ENCODE measurements at places on chromosomes 6 and 20.
A peak's percentile ranks its signal among the peaks of the same experiment; 100 is the strongest.

DNA sequence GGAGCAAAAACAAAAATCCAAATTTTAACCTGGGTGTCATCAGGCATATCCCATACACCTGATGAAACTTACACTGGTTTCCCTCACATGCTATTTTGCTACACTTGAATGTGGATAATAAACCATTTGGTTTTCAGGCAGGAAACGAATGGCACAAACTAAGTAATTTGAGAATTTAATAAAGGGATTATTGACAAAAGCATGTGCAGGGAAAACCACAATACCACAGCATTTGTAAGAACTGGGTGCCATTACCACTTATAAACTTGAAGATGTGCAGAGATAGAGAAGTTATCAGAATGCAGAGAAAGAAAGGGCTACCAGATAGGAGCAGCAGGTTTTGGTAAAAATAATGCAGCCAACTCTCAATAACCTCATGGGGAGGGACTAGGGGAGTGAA is 151.2 kb downstream of the RFX6 start:
- no peak for DNase-seq

GRCh38 chr6:68635412-68635705 is 277 bp downstream of the ADGRB3 start:
- no peak for DNase-seq

- no peak for DNase-seq
Observed at GRCh38 chr20:40397467-40397866, 291.6 kb downstream of the MAFB start.

- no peak for DNase-seq
Observed at GRCh38 chr6:170152989-170153388, 137.9 kb downstream of the DLL1 start.

GRCh38 chr20:3916364-3916763 is 27.2 kb downstream of the PANK2 start:
- DNase-seq, result no peak

- DNase-seq, result no peak
Observed at GRCh38 chr20:59945731-59946130, 5.5 kb downstream of the FAM217B start.

DNA sequence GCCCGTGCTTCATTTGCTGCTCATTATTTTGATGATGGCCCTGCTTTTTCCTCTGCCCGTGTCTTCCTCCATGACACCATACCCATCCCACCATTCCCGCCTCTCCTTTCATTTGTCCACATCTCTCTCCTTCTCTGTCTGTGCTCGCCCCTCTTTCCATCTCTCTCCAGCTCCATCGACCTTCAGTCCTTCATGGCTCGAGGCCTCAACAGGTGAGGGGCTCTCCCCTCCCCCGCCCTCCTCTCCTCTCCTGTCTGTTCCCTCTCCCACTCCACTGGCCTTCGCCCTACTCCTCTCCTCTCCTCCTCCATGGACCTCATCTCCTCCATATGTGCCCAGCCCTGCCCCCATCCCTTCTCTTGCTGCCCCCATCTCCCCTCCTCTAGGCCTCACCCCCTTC is 12.1 kb upstream of the ZBTB9 start:
- no peak for DNase-seq

- DNase-seq, result no peak
Observed at GRCh38 chr6:4349931-4350330, 214.6 kb upstream of the ECI2 start.

- DNase-seq, result no peak
Observed at GRCh38 chr6:102417368-102417998, 1024.0 kb downstream of the GRIK2 start.

- DNase-seq, result no peak
Observed at GRCh38 chr20:3572151-3572550, 91.0 kb downstream of the GFRA4 start.

DNA sequence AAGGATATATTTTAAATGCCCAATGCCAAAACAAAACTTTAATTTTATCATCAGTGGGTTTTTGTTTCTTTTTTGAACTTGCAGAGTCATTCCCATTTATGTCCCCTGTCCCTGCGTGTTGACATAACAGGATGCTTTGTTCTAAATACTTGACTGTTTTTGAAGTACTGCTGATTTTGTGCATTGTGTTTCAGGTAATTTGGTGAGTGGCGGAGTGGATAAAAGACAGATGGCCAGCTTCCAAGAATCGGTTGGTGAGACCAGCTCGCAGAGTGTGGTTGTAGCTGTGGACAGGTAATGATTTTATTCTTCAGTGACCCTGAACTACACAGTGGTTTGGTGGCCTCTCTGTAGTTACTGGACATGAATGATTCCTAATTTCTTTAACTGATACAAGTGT is 50.5 kb upstream of the CSE1L start:
- DNase-seq, result no peak

DNA sequence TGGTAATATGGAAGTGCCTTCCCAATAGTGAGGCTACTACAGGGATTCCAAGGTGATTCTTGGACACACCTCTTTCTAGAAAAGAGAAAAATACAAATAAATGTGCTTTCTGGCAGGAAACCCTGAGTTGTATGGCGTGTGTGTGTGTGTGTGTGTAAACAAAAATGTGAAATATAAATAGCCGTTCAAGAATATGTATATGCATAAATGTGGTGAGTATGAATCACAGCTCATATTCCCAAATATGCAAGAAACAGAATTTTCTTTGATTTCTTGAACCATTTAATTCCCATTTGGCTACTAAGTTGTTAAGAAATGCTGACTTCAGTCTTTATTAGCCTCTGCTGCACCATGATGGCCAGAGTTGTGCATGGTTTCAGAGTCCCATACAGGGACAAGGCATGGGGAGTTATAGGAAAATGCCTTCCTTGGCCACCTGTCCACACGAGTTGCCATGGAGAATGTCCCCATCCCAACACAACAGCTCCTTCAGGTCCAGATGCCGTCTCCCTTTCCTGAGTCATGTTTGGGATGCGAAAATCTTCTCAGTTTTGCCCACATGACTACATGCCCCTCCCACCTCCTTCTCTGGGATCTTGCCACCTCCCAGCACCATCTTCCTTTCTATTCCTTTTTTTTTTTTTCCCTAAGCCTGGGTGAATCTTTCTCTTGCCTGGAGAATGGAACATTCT is 312.4 kb upstream of the ECI2 start:
- no peak for DNase-seq

- DNase-seq, result no peak
Observed at GRCh38 chr6:122116119-122116834, 283.2 kb upstream of the HSF2 start.

DNA sequence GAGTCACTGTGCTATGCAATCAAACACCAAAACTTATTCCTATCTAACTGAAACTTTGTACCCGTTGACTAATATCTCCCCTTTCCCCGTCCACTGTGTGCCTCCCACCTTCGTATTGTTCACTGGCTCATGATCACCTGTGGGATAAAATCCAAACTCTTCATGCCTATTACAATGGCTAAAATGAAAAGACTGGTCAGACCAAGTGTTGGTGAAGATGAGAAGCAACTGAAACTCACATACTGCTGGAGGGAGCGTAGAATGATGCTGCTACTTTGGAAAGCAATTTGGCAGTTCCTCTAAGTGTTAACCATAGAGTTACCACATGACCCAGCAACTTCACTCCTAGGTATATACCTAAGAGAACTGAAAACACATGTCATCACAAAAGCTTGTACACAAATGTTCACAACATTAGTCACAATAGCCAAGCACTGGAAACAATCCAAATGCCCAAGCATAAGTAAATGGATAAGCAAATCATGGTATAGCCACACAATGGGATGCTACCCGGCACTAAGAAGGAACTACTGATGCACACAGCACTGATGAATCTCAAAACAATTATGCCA is 13.1 kb downstream of the RPS10 start:
- no peak for DNase-seq

GRCh38 chr6:19024737-19025136 is 637.6 kb downstream of the RNF144B start:
- no peak for DNase-seq

- DNase-seq, result peak; percentile 80
Observed at GRCh38 chr6:3001773-3002293, 2.1 kb downstream of the NQO2 start.

DNA sequence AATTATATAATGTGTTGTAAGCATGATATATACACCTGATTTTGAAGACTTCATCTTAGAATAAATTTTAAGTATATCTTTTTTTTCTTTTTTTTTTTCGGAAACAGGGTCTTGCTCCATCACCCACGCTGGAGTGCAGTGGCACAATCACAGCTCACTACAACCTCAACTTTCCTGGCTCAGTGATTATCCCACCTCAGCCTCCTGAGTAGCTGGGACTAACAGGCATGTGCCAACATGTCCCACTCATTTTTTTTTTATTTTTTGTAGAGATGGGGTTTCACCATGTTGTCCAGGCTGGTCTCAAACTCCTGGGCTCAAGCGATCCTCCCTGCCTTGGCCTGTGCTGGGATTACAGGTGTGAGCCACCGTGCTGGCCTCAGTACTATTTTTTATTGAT is 17.1 kb downstream of the VPS52 start:
- no peak for DNase-seq

DNA sequence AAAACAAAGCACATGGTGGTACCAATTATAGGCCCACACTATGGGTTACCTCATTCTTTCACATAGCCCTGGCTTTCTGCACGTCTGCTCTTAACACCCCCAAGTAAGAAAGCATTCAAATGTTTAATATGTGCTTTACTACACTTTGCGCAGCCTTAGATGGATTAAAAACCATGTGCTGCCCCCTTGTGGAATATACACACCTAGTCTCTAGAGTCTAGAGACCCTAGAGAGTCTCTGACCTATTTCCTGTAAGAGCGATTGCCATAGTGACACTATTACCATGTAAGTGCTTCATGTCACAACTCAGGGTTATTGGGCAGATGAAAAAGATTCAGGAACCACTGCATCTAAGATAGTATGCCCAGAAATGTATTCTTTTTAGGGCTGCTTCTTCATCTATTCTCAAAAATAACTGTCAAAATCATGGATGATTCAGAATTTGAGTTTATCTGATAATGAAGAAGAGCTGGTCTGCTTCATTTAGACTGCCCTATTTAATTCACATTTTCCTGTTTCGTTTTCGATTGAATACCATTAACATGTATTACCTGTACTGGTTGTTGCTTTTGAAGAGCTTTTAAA is 186.3 kb downstream of the ADGB start:
- no peak for DNase-seq

DNA sequence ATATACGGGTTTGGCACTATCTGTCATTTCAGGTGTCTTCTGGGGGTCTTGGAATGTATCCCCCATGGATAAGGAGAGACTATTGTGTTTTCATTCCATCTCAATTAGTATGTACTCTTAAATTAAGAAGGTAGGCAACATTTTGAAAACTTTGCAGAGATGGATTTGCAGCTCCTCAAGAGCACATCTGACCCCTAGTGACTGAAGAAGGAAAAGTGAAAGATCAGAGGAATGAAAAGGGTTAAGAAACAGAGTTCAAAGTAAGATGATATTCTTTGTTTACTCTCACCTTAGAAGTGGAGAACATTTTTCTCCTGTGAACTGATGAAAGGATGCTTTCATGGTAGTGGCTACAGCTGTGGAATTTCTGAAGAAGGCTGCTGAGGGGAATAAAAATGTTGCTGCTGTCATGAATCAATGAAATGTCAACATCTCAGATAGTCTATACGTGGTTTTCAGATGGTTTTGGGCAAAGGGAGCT is 41.5 kb downstream of the SH3BGRL2 start:
- no peak for DNase-seq

GRCh38 chr6:128666405-128666804 is 146.0 kb upstream of the PTPRK start:
- DNase-seq, result no peak

GRCh38 chr6:166267526-166267925 is 40.7 kb downstream of the PRR18 start:
- DNase-seq, result no peak

GRCh38 chr6:5025911-5026819 is 22.3 kb upstream of the RPP40 start:
- DNase-seq, result no peak

- DNase-seq, result peak; percentile 29
Observed at GRCh38 chr20:18279242-18279641, 9.1 kb upstream of the ZNF133 start.

- DNase-seq, result no peak
Observed at GRCh38 chr6:15044146-15044882, 201.6 kb upstream of the JARID2 start.

DNA sequence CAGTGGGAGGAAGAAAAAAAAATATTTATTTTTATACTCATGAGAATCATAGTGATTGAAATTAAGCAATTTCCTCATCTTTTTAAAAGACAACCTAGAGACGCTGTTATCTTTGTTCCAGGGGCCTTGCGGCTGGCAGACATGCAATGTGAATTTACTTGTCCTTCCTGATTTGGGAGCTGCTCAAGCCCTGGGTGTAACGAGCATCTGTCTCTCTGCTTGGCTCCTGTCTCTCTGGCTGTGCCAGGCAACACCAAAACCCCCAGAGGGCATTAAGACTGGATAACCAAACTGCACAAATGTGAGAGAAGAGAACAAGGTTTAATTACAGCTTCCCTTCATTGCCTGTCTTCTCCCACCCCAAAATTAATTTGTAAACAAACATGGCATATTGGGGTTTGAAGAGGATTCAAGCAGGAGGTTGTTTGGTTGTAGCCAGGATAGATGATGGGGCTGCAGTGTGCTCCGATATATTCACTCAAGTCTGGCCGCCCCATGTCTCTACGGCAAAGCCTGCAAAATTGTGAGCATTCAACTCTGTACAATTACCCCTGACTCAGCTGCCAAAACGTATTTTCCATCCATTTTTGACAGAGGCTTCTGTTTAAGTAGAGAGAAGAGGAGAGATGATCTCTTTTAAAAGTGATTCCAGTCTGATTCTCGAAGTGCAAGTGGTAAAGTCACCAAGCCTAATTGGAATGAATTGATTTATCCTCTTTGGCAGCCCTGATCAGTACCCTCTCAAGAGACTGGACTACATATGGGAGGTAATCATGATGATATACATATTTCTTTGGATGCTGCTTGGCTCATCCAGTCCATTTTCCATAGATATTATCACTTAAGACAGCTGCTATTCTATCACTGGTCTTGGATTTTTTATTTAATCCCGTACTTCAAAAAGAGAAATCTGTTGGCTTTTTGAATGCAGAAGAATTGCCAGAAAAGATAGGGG is 170.2 kb downstream of the SLC24A3 start:
- DNase-seq, result no peak

- DNase-seq, result no peak
Observed at GRCh38 chr6:11822346-11822745, 43.7 kb upstream of the ADTRP start.

- DNase-seq, result no peak
Observed at GRCh38 chr6:13278991-13279390, 49.3 kb downstream of the TBC1D7 start.

- DNase-seq, result no peak
Observed at GRCh38 chr6:7087066-7087465, 20.7 kb upstream of the RREB1 start.

GRCh38 chr20:53302695-53303412 is 290.8 kb downstream of the ZNF217 start:
- no peak for DNase-seq

- no peak for DNase-seq
Observed at GRCh38 chr6:163173741-163174140, 240.8 kb upstream of the QKI start.

GRCh38 chr6:21180155-21180554 is 413.4 kb upstream of the SOX4 start:
- DNase-seq, result no peak
